ENCODE measurements at places on chromosomes 16 and 17.
A peak's percentile ranks its signal among the peaks of the same experiment; 100 is the strongest.

- DNase-seq: no peak
Observed at GRCh38 chr17:5877948-5878347, 192.2 kb upstream of the WSCD1 start.

DNA sequence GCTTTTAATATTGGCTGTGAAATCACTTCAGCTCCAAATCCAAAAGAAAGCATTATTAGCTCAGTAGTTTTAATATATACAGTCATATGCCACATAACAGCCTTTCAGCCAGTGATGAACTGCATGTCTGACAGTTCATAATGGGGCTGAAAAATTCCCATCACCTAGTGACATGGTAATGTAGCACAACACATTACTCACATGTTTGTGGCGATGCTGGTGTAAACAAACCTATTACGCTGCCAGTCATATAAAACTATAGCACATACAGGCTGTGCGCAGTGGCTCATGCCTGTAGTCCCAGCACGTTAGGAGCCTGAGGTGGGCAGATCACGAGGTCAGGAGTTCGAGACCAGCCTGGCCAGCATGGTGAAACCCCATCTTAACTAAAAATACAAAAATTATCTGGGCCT, 92.2 kb downstream of the TUBD1 start:
- no peak for DNase-seq

- DNase-seq: no peak
Observed at GRCh38 chr17:1724869-1725641, 551 bp downstream of the WDR81 start.

DNA sequence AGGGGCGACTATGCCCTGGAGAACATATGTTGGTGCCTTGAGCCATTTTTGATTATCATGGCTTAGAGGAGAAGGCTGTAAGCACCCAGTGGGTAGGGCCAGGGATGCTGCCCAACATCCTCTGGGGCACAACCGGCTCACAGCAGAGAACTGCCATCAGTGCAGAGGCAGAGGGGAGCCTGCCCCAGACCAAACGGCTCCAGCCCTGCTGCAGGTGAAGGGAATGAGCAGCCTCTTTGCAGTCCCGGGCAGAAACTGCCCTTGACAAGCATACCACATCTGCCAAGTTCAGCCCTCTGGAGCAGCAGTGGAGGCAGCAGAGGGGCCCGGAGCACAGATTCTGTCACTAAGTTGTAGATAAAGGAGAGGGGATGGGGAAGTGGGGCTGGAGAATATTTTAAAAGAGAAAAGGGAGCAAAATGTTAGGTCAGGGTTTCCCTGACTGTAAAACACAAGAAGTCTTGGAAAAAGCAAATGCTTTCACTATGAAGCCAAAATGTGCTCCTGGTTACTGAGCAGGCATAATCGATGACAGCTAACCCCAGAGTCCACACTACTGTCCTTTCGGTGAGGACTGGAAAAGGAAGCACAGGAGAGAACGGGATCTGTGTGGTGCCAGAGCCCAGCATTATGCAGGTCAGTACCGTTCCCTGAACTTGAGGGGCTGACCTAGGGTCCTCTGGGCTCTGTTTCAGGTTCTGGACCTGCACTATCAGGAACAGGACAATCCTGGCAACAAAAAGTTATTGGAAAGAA, 72.0 kb downstream of the CREBBP start:
- no peak for DNase-seq

DNA sequence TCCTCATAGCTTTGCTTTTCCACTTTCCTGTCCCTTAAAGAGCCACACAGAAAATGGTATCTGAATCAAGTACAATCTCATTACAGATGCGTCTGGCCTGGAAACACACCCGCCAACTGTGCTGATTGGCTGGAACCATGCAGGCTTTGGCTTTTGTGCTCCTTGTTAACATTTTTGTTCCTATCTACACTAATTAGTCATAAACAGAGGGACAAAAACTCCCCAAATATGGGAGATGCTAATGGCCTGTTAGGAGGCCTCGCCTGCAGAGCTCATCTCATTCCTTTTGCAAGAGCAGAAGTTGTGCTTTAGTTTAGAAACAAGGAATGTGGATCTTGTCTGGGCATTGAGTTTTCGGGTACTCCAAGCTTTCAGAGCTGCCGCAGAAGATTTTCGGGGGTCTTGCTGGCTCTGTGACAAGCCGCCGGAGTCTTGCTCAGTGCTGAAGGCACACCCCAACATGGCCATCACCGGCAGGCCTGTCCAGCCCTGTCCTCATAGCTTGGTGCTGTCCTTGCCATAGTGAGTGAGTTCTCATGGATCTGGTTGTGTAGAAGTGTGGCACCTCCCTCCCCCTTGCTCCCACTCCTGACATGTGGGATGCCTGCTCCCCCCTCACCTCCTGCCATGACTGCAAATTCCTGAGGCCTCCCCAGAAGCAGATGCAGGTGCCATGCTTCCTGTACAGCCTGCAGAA, 69.8 kb downstream of the METRNL start:
- no peak for DNase-seq

- no peak for DNase-seq
Observed at GRCh38 chr17:8162997-8163977, 539 bp upstream of the VAMP2 start.

DNA sequence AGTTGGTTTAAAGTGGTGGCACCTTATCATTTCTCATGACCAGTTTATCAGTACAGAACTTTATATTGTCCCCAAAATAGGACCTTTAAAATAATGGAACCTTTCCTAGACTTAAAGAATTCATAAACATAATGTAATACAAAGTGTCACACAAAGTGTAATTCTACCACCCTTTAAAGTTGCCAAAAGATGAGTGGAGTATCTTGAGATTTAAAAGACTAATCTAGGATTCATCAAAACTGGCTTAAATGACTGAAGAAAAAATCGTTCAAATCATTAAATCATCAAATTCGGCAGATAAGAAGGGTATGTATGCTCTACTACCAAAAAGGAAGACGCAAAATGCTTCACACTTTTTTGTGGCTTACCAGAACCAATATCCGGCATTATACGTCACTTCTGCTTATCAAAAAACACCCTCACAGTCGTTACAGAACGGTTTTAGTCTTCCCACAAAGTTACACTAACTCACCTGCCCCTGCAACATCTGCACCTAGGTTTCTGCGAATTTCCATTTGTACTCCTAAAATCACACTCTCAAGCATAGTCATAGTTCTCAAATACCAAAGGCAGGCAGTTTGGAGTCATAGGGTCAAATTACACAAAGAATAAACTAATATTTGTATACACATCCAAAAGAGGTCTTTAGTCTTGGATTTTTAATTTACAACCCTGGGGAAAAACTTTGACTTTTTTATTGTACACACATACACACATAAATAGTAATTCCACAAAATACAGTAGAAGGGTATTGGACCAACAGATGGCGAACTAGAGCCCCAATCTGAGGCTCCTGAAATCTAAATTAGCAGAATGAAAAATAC, 1.4 kb upstream of the KANSL1 start:
- DNase-seq: peak; percentile 76

DNA sequence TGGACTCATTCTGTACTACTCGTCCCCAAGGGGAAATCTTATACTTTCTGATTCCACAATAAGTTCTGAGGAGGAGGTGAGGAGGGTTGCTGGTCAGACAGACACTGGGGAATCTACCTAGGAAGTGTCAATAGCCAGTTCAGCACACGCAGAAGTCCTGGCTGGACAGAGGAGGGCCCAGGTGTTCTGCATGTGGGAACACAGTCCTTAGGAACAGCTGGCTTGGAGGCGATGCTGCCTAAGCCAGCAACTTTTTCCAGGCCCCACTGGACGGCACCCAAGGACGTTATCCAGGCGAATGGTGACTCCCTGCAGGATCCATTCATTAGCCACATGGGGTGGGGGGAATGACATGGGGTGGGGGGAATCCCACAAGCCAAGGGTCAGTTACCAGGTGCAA, 29.9 kb upstream of the WFIKKN2 start:
- no peak for DNase-seq

GRCh38 chr17:13871261-13871660, 198.0 kb upstream of the COX10 start:
- no peak for DNase-seq

DNA sequence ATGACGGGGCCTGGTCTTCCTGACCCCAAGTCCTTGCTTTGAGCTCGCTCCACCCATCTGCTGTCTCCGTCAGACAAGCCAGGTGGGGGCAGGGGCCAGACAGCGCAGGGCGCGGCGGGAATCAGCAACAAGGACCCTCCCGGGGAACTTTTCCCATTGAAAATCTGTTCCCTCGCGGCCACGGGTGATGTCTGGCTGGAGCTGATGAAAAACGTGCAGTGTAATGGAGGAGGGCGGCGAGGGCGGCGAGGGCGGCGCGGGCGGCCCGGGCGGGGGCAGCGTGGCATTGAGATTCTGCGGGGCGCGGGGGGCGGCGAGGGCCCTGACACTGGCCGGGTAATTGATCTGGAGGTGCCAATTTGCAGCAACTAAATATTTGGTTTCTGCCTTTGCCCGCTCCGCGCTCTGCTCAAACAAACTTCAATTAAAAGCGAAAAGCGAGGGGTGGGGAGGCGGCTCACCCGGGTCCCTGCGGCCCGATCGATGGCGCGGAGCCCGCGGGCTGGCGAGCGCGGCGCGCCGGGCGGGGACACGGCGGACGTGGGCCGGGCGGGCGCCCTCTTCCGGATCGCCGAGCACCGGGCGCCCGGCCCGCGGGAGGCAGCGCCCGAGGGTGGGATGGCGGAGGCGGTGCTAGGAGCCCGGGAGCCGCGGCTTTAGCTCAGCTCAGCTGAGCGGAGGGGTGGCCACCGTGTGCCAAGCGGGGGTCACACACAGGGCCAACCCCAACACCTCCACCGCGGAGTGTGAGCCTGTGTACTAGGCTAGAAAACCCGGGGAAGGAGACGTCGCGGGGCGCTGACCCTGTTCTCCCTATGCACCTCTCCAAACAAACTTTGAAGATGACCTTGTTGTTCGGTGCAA, 32.4 kb downstream of the DCAKD start:
- peak; percentile 39 for DNase-seq

- DNase-seq: no peak
Observed at GRCh38 chr17:62787366-62787765, 20.7 kb downstream of the MARCHF10 start.

Data from stimulated activated naive CD8-positive, alpha-beta T cell treated with anti-CD3 and anti-CD28 coated beads, Interleukin-15, amount 100 ng/mL, for 72 hours (primary cell).